Prostate gland (tissue), 2 donors: ENCODE measurements at places on chromosomes 13 and 19. TPM values are rescaled to one million over a fixed set of nuclear protein-coding genes. Genes with fewer than 3 reads are reported as not detected.

- peaks cover 8% of the 10 kb centered on the region for H3K4me1 ChIP-seq
- no peaks in the 10 kb centered on the region for H3K36me3 ChIP-seq
- no peak for DNase-seq
- no peak overlapping the region for H3K27ac ChIP-seq
- no peaks in the 10 kb centered on the region for H3K27me3 ChIP-seq
- no peak overlapping the region for H3K4me3 ChIP-seq
Measured at GRCh38 chr19:956766-957440, 27.2 kb upstream of the WDR18 start.

GRCh38 chr19:16611121-16611520, 16.9 kb downstream of the MED26 start:
- no peak overlapping the region for H3K27ac ChIP-seq
- H3K4me1 ChIP-seq, result peaks cover 22% of the 10 kb centered on the region
- no peak for DNase-seq

GRCh38 chr13:49225223-49226042, 5.3 kb downstream of the MLNR start:
- H3K36me3 ChIP-seq, result no peaks in the 10 kb centered on the region
- H3K27me3 ChIP-seq, result peaks cover 4% of the 10 kb centered on the region
- H3K4me3 ChIP-seq, result no peak overlapping the region
- H3K4me1 ChIP-seq, result peaks cover 1% of the 10 kb centered on the region
- H3K27ac ChIP-seq, result no peak overlapping the region

DNA sequence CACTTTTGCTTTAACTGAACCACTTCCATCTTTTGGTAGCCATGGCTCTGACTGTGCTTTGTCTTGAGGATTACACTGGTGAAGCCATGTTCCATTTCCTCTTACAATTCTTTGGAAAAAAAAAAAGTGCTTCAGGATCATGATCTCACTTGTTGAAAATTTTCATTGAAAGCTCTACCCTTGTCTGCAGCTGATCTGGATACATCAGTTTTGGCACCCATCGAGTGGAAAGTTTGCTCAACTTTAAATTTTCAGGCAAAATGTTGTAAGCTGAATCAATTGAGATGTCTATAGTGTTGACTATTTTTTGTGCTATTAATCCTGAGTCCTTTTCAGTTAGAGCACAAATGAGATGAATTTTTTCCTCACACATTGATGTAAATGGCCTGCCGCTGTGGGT, 48.3 kb upstream of the RFXAP start:
- H3K4me1 ChIP-seq, result no peaks in the 10 kb centered on the region
- no peak overlapping the region for H3K27ac ChIP-seq
- DNase-seq, result no peak
- H3K27me3 ChIP-seq, result no peaks in the 10 kb centered on the region
- no peaks in the 10 kb centered on the region for H3K36me3 ChIP-seq

GRCh38 chr19:51820011-51820410, 25.1 kb downstream of the FPR3 start:
- no peak overlapping the region for H3K4me3 ChIP-seq
- H3K27ac ChIP-seq, result no peak overlapping the region
- no peaks in the 10 kb centered on the region for H3K36me3 ChIP-seq
- no peaks in the 10 kb centered on the region for H3K27me3 ChIP-seq

OSCAR gene
- 0.23 TPM for total RNA-seq

DNA sequence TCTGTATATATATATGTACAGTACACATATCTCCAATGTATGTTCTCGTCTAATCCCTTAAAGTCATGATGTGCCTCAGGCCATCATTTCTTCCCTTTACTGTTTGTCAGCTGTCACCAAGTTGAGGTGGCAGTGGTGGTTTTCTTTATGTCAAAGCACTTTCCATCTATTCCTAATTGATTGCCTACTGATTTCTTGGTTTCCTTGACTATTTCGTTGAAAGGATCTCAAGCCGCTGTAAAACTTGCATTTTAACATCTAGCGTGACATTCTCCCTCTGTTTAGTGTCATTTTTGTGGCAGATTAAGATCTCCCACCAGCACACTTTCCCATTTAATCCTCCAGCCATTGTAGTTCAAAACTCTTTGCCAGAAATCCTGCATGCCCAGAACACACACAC, 25.0 kb upstream of the SPART start:
- H3K4me1 ChIP-seq, result no peaks in the 10 kb centered on the region
- no peaks in the 10 kb centered on the region for H3K36me3 ChIP-seq
- H3K27ac ChIP-seq, result no peak overlapping the region
- H3K4me3 ChIP-seq, result no peak overlapping the region
- DNase-seq, result no peak
- H3K27me3 ChIP-seq, result no peaks in the 10 kb centered on the region

DNA sequence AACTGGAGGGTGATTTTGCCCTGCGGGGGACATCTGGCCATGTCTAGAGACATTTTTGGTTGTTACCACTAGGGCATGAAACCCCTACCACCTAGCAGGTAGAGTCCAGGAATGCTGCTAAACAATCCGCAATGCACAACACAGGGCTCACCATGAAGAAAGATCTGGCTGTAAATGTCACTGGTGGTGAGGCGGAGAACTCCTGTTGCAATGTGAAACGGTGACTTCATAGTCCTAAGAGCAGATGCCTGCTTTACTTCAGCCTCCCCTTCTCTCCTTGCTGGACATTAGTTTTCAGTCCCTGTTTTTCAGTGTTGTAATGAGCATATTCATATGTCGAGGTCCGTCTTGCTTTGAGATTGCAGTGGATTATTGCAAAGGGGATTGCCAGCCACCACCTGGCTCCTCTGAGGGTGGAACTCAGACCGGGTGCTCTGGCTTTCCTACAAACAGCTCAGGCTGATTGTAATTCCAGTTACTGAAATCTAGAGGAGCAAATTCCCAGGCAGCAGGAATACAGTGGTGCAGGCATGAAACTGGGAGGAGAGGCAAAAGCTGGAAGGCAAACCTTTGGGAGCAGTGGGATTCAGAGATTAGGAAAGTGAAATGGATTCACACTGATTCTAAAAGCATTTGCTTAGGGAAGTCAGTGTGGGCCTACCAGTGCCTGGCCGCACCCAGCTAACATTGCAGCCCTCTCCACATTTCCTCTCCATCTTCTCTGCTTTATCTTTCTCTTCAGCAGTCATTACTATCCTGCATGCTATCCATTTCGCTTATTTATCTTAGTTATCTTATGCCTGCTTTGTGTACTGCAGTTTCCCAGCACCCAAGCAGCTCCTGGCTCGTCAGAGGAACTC, 76.1 kb upstream of the PCDH8 start:
- no peak for DNase-seq
- H3K27ac ChIP-seq, result no peak overlapping the region
- H3K36me3 ChIP-seq, result no peaks in the 10 kb centered on the region
- H3K4me3 ChIP-seq, result no peak overlapping the region
